ENCODE measurements at places on chromosomes 5 and 9.

DNA sequence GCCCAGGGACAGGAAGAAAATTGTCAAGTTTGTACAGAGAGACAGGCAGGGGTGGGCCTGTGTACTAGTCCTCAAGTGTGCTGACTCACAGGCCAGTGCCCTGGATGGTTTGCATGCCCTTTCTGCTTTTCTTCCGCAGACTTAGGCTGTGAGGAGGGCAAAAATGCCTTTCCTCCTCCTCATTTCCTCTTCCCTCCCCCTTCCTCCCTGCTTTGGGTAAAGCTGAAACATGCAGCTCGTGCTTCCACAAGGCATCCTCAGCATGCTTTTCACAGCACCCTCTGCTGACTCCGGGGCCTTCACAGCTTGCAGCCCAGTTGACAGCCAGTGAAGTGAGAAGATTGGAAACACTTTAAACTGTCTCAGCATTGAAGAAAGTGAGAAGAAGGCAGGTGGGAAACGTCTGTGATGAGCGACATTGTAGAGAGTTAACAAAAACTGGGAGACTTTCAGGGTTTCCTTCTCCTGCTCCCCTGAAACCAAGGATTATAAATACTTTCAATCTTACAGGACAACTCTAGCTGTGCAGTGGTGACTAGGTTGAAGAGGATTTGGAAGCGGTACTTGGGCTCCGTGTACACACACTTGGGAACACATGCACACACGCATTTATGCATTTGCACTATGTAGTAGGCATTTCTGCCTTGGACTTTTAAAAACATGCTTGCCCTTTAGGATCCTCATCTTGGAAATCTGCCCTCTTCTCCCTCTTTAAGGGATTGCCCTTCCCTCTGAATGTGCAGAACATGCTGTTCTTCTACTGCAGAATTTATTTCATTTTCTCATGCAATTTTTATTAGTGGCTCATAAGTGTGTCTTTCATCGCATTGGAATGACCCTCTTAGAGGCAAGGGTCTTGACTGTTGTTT is 138.8 kb downstream of the GRIA1 start:
- DNase-seq, result peak; percentile 32

GRCh38 chr9:128495296-128495695 is 9.2 kb upstream of the GLE1 start:
- no peak for DNase-seq

DNA sequence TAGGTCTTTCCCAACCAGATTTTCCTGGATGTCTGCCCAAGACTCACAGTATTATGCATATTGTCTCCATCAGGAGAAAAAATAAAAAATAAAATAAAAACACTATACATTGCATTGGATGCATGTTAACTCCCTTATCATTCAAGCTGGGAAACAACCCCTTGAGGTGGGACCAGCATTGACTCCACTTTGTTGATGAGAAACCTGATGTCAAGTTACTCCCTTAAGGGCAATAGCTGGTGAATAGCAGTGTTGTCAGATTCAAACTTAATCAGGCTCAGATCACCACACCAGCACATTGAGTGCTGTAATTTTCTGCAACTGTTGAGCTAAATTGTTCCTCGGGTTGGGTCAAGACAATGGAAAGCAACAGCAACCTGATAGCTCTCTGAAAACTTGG is 264.0 kb upstream of the TRIM32 start:
- no peak for DNase-seq

GRCh38 chr5:82765765-82766164 is 311.4 kb downstream of the TMEM167A start:
- no peak for DNase-seq

DNA sequence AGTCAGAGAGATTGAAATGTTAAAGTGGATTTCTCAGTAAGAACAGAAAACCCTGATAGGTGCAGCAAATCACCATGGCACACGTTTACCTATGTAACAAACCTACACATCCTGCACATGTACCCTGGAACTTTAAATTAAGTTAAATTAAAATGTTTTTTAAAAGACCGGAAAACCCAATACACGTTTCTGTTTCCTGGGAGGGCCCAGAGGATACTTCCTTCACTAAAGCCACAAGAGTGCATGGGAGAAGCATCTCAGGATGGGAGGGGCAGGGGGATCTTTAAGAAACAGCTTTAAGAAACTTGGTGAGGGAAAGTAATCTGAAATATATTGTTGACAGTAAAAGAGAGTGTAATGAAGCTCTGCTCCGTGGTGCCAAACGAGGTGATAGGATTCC is 164.7 kb upstream of the PTGER4 start:
- DNase-seq, result no peak

- no peak for DNase-seq
Measured at GRCh38 chr5:132666310-132667123, 7.3 kb upstream of the IL4 start.

DNA sequence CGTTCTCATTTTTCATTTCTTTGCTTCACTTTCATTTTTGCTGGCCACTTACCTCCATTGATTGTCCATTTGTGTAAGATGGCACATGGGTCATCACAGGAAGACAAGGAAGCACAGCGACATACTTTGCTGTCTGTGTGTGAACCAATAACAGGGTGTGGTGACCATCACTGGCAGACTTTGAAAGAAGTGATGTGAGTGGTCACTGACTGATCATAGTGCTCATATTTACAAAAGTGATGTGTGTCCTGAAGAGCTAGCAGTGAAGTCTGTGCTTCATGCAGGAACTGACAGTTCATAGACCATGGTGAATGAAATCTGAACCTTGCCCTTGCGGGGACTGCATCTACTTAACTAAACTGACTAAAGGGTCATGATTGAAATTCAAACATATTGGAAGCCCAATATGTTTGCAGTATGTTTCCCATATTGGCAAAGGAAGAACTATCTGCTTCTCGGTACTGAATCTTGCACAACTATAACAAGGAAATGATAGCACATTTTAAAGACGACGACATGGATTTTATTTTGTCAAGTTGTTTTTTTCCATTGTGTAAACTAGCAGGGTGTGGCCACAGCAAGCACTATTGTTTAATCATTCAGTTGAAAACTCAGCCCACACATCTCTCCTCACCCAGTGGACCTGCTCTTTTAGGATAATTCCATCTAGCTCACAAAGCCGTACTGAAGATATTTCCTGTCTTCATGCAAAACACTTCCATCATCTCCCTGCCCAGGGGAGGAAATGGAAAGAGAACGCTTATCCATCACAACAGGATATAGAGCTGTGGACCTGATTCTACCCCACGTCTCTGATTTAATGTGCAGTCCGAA is 232.0 kb upstream of the ANKRD55 start:
- DNase-seq, result no peak

- no peak for DNase-seq
Measured at GRCh38 chr5:40909264-40909663, at the start of gene C7. TSS of gene C7 (plus strand) at chr5:40909497. CDS start at chr5:40909611, 114 bp downstream.

- DNase-seq, result no peak
Measured at GRCh38 chr5:82351754-82352145, 73.6 kb upstream of the RPS23 start.

- no peak for DNase-seq
Measured at GRCh38 chr5:108003178-108003577, 332.4 kb upstream of the EFNA5 start.

DNA sequence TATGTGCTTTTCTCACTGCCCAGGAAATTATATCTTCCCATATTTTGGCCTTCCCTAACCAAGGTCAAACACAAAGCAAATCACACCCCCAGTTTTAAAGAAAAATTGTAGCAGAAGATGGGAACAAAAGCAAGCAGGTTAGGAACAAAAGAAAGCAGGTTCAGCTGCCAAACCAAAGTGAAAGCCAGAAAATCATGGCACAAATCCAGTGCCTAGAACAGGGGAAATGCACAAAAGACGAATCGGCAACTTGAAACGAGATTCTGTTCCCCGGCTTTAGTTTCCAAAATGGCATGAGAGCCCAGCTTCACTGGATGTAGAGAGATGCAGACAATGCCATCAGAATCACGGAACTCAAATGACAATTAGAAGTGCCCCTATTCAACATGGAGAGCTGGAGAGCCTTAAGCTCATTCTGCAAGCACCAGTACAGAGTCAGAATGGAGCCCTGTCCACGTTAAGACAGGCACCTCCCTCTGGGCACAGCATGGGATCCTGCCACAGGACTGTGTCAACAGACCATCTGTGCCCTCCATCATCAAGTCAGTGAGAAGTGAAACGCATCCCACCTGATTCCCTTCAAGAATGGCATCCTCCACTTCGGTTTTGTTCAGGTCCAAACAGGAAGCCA is 13.8 kb downstream of the DNAH5 start:
- no peak for DNase-seq

DNA sequence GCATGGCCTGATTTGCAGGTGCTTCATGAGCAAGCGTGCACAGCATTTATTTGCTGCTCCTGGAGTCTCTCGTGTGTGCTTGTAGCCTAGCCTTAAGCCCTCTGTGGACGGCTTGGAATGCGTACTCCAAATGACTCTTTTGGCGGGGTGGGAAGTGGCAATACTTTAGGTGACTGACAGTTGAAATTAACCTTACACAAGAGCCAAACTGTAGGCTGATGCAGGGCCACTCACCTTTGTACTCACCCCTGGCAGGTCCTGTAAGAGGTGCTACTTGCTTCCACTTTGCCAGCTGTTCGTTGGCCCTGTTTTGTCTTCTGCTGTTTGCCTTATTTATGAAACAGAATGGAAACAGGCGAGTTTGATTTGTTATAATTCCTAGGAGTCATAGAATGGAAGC is 22.9 kb downstream of the TENT4A start:
- DNase-seq, result no peak

- no peak for DNase-seq
Measured at GRCh38 chr9:109534151-109534550, 36.0 kb upstream of the PTPN3 start.

GRCh38 chr5:147403651-147404640 is 105.9 kb downstream of the DPYSL3 start:
- DNase-seq, result no peak

DNA sequence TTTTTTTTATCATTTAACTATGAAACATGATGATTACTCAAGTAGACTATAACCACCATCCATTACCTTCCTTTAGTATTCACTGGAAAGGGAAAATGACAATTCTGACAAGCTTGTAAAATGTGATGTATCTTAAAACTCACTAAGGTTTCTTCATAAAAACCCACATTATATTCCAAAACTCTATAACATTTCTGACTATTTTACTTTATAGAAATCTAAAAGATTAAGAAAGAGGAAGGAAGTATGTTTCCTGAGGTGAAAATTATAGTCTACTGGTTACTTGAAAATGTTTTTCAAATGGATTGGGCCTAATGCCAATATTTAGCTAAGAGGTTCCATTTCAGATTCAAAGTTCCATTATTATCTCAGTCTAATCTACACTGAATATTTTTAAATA is 1982.2 kb upstream of the C9orf72 start:
- no peak for DNase-seq

GRCh38 chr5:135491552-135492318 is 39.6 kb upstream of the TIFAB start:
- DNase-seq, result peak; percentile 60

DNA sequence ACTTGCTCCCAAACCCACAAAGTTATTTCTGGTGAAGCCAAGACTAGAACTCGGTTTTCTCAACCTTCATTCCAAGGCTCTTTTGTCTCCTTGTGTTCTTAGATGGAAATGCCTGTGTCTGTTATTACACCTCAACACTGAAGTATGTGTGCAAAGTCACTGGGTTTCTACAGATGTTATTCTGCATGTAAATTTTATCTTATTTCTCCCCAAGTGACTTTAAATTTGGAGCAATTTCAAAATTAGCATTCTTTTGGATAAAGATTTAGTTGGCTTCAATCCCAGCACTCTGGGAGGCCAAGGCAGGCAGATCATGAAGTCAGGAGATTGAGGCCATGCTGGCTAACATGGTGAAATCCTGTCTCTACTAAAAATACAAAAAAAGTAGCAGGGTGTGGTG is 104.4 kb upstream of the GNA14 start:
- no peak for DNase-seq

DNA sequence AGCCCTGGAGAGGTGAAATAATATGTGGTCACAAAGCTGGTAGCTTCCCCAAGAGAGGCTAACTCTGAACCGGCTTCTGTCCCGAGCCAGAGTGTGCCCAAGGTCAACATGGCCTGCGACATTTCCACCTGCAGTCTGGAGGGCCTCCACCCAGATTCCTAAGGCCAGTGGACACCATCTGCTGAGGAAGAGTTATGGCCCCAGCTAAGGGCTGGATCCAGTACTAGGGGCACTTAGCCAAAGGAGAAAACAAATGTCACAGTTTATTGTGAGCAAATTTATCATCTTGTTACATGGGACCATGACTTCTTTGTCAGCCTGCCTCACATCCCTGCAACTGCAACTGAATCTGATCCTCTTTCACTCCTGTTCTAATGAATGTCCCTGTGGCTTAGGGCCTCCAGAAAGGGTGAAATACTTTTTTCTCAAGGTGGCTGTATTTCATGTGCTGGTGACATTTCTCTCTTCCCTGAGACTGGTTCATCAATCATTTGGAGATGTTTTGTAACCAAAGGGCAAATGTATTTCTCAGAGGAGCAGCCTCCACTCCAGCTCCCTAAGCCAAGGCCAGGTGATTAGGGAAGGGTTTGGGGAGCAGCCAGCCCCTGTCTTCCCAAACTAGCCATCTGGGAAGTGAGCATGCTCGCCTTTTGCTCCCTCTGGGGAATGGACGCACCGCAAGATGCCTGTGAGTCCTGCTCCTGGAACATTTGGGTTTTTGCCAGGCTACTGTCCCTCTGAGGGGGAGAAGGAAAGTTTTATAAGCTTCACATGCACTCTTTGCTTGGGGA is 148.3 kb downstream of the CMYA5 start:
- no peak for DNase-seq

- DNase-seq, result no peak
Measured at GRCh38 chr9:92293075-92293354, 482 bp downstream of the IARS1 start.

GRCh38 chr9:85310573-85310972 is 431.2 kb downstream of the AGTPBP1 start:
- DNase-seq, result no peak

- no peak for DNase-seq
Measured at GRCh38 chr9:72165821-72166547, 16.7 kb downstream of the GDA start.

DNA sequence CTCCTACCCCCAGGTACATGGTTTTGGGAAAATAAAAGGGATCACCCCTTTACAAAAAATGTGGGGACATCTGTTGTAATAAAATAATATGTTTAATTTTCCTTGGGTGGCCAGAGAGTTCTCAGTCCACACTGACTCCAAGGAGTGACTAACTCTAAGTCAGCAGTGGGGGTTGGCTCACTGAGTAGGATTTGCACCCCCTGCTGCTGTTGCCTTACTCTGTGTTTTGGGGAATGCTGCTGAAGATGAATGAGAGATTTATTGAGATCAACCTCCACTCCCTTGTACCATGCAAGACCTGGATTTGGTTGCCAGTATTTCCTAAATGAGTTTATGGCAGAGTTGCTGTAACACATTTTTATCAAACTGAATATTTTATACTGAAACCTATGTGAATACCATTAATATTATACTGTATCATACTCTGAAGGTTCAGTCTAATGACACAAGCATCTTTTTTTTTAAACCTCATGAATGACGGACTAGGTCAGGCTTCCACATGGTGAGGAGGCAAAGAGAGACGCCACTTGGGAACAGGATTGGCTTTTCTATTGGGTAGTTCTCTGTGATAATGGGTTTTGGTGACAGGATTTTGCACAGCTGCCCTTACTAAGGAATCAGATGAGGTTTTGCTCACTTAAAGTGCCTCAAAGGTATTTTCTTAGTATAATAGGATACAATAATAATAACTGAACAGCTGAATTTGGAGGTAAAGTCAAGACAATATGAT is 121.3 kb upstream of the OSMR start:
- DNase-seq, result no peak

GRCh38 chr9:101524371-101524770 is 9.3 kb upstream of the RNF20 start:
- DNase-seq, result no peak

Data from WTC11 (cell line).